Uterus (tissue), 4 donors: ENCODE measurements at places on chromosomes 6 and 20.

- no peak for DNase-seq
Measured at GRCh38 chr20:51799401-51799860, 2.9 kb downstream of the SALL4 start.

DNA sequence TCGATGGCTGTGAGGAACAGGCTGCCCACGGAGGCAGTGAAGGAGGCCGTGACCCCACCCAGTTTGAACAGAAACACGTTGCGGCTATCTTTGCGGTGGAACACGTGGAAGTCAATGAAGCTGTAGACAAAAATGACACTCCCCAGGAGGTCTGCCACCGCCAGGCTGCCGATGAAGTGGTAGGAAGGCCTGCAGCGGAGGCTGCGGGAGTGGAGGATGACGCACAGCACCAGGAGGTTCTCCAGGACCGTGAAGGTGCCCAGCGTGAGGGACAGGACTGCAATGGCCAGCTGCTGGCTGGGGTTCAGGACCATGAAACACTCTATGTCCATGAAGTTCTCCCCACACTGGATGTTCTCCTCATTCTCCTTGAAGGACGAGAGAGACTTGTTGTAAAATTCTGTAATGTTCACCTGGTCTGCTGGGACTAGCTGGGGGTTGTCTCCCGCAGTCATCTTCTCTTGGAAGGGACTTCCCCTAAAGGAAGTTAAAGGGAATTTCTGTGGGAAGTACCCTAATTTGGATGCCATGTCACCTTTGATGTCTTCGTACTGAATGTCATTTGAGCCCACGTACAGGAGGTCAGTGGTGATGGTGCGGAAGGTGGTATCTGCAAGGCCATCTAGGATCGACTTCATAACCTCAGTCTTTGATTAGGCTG, 21.4 kb downstream of the CNR1 start:
- DNase-seq: no peak

- DNase-seq: no peak
Measured at GRCh38 chr6:53822401-53823125, 27.8 kb downstream of the LRRC1 start.

DNA sequence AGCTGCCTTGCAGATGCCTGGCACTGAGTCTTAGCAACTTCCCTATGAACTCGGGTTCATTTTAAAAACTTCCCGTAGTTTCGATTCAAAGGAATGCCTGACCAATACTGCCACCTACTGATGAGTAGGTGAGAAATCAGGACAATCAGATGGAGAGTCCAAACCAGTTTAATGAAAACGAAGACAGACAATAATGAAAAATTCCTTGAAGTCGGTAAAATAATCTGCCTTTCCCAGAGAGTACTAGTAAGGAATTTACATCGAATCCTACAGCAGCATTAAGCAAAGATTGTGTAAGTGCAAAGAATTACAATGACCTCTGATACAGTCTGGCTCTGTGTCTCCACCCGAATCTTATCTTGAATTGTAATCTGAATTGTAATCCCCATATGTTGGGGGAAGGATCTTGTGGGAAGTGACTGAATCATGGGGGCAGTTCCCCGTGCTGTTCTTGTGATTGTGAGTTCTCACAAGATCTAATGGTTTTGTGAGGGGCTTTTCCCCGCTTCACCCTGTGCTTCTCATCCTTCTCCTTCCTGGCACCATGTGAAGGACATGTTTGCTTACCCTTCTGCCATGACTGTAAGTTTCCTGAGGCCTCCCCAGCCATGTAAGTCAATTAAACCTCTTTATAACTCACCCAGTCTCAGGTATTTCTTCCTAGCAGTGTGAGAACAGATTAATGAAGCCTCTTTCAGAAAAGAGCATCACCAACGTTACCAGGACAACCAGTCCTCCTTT, 134.4 kb downstream of the ARHGAP18 start:
- no peak for DNase-seq

GRCh38 chr20:3483309-3483708, 12.5 kb downstream of the ATRN start:
- DNase-seq: no peak

GRCh38 chr6:55578537-55579363, at the start of gene HMGCLL1:
Gene HMGCLL1, minus strand, starts transcription at chr6:55579192. Its CDS starts 137 bp downstream, at chr6:55579055.
- DNase-seq: no peak

- DNase-seq: no peak
Measured at GRCh38 chr20:43942201-43942590, 27.5 kb downstream of the TOX2 start.

DNA sequence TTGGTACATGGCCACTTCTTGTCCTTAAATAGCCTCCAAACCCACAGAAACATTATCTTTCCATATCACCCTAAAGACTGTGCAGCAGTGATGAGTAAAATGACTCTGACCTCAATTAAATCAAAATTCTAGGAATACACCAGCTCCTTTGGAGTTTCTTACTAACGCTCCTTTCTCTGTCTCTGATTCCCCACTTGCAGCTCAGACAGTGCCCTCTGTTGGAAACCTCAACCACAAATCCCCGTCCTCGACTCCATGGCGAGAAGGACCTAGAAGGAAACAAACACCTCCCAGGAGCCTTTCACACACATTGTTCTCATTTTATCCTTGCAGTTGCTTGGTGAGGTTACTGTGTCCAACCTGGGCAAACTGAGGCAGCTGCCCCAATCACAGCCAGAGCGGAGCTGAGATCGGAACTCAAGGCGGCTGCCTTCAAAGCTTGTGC, 17.7 kb upstream of the PARD6B start:
- peak; percentile 60 for DNase-seq

DNA sequence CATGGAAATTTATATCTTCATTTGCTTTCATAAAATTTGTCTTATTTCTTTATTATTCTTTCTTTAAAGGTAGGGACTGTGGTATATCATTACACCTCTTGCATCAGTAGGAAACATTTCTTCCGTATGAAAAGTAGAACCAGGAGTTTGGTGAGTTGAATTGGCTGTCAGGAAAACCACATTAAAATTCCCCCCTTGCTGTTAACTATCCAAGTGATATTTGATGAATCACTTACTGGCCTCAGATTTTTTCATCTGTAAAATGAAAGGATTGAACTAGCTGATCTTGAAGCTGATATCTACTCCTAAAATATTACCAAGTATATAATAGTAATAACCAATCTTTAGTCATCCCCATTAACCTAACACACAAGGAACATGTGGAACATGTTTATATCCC, 460.9 kb downstream of the GJA1 start:
- no peak for DNase-seq

- no peak for DNase-seq
Measured at GRCh38 chr6:52388790-52389189, 26.8 kb downstream of the PAQR8 start.

DNA sequence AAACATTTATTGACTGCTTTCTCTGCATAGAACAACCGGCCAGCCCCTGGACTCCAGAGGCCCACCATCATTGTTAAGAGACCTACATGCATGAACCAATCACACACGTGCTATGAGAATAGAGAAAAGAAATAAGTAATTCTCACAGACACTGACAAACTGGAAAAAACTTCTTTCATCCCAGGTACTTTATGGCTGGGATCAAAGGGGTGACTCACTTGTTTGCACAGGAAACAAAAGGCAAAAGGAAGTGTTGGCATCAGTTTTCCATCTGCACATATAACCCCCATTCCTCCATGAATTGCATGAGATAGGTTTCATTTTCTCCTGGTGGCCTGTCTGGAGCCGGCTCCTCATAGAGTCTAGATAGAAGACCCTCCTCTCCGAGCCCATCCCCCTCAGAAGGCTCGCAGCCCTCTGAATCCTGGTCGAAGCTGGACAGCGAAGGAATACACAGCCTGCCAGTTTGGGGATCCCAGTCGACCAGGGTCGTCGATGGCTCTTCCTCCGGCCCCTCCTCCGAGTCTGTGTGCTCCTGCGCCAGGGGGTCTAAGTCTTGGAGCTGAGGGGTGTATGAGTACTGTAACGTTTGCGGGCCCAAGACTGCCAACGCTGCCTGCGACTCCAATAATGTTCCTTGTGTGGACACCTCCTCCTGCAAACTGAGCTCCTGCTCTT, 43.3 kb downstream of the IL20RA start:
- no peak for DNase-seq

- DNase-seq: no peak
Measured at GRCh38 chr20:57076152-57076652, 190.2 kb downstream of the BMP7 start.

GRCh38 chr6:151276112-151276740, 36.5 kb downstream of the AKAP12 start:
- DNase-seq: no peak

- no peak for DNase-seq
Measured at GRCh38 chr6:137799950-137800568, 67.0 kb upstream of the TNFAIP3 start.

DNA sequence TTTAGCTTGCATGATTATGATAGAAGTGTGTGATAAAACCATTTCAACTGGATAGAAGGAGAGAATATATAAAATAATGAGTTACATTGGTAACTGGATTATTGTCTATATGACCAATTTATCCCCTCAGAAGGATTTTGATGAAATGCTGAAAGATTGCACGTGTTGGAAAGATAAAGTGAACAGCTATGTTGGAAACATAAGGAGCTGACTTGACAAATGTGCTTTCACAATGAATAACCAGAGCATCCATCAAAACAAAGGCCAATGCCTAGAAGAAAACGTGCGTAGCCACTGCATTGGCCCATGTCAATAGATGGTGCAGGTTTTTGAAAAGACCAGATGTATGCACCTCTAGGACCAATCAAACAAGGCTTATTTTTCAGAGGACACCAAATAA, 168.8 kb downstream of the TMEM200A start:
- DNase-seq: no peak

GRCh38 chr6:121510568-121511177, 75.2 kb downstream of the GJA1 start:
- DNase-seq: no peak

- no peak for DNase-seq
Measured at GRCh38 chr6:130447374-130447773, 81.6 kb downstream of the TMEM200A start.

DNA sequence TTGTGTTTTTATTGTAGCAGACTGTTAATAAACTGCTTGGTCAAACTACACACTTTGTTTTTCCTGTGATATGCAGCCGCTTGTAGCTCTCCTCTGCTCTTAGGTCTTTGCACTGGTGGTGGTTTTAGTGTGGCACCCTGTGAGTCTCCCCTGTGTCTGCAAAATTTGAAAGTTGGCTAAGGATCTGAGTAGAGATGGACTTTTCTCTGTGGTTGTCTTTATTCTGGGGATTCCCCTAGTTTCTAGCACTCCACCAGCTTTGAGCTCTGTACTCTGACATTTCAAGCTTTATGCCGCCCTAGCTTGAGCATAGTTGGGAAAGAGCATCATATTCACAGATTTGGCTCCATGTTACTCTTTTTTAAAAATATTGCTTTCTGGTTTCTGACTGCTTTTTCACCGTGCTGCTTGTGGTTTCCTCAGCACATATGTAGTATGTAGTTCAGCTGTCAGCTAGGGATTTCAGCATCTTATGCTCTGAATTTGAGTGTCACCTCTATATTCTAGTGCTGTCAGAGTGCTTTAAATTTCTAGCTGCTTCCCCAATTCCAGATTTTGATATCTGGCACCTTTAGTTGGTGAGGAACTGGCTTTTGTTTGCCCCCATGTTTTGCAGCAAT, 25.4 kb downstream of the CDYL start:
- DNase-seq: no peak

DNA sequence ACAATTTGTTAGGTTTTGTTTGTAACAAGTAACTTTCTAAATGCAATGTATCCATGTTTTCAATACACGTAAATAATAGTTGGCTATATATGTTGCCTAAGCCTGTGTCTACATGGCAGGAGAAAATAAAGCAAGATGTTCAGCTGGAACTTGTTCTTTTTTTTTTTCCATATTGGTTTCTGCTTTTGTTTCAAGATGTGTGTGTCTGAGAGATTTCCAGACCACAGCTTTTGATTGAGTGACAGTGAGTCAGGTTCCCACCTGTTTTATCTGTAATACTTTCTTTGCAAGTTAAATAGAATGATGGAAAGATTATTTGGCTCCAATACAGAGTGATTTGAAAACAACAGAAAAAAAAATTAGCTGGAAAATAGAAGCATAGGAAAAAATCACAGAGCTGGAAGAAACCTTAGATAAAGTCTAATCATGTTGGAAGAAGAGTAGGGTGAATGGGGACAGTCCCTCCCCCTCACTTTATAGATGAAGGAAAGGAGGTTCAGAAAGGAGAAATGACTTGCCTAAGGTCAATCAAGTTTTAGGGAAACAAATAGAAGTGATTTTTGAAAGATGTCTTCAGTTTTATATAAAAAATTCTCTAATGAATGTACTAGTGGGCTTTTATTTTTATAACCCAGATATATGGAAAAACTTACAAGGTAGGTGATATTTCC, 150.9 kb upstream of the STMND1 start:
- no peak for DNase-seq

- no peak for DNase-seq
Measured at GRCh38 chr6:143179901-143180612, 119.4 kb downstream of the AIG1 start.

- no peak for DNase-seq
Measured at GRCh38 chr6:40408786-40409542, 178.2 kb downstream of the LRFN2 start.

- no peak for DNase-seq
Measured at GRCh38 chr6:150696190-150696589, 96.5 kb downstream of the PLEKHG1 start.

DNA sequence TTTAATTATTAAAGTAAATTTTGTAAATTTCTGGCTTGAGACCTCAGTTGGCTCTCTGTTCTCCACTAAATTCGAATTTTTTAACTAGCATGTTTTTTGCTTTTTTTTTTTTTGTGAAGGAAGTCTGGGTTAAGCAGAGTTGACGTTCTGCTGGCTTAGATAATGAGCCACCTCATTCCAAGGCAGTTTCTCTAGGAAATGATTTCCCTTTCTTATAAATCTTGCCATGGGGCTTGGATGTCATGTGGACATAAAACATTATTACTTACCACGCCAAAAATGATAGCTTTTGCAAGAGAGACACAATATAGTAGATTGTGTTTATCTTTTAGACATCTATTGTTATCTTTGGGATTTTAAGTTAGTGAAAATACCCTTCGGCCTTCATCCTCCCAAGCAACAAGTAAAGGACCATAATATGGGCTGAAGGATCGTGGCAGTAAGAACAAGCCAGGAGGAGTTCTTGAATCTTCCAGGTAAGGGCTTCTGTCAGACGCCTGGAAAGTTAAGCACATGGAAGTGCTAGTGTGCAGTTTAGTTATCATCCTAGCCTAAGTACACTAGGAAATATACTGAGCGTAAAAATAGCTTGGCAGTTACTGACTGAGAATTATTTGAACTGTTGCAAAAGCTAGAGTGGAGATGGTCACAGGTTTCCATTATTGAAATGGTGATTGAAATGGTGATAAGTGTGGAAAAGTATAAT, 30.7 kb downstream of the ADGRG6 start:
- DNase-seq: no peak

GRCh38 chr20:23374441-23374840, 12.5 kb downstream of the GZF1 start:
- no peak for DNase-seq

- no peak for DNase-seq
Measured at GRCh38 chr20:11452326-11452725, 465.4 kb upstream of the BTBD3 start.

DNA sequence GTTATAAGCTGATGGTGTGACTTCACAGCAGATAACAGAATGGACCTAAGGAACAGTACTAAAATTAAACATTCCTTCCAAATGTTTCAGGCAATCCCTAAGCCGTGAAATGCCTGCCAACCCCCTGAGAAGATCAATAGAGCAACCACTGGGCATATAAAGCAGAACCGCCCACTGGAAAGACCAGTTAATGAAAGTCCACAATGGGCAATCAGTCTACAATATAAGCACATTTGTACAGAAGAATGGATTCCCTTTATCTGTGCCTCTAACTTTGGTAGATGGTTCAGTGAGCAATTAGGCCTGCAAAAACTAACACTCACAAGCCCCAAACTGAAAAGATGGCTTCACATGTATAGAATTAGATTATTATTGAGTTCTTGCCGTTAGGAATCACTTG, 286.6 kb downstream of the UBE3D start:
- DNase-seq: no peak
